ENCODE measurements at places on chromosomes 7 and 10.

DNA sequence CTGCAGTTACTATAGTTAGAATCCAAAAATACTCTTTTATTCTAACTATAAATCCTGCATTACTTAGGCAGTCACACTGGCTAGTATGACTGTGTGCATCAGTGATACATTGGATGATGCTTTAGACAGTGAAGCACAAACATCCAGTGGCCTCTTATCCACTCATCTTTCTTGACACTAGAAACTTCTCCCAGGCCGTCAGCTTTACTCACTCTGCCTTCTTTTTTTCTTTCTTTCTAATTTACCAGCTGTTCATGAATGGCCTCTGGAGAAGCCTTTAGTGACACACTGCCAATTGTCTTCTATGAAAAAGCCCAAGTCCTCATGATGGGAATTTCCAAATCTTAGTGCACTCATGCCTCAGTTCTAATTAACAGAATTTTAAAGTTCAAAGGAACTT, 26.2 kb upstream of the C10orf90 start:
- DNase-seq = no peak

DNA sequence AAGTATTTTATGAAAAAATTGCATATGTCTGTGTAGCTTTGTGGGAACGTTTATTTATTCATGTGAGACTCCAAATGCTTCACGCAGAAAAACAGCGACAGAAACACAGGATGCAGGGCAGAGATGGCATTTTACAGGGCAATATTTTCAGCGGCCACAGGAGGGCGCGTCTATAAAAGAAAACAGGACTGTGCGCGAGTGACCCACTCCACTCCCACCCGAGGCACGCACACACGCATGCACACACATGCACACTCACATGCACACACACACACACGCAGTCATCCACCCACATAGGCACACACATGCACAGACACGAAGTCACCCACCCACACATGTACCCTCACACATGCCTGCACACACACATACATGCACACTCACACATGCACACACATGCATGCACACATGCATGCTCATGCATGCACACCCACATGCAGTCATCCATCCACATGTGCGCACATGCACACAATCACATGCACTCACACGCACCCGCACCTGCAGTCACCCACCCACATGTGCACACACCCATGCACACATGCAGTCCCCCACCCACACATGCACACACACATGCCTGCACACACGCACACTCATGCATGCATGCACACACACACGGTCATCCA, 96.3 kb downstream of the DNAJB6 start:
- peak; percentile 29 for DNase-seq

GRCh38 chr7:78510580-78511188, 712.1 kb downstream of the PHTF2 start:
- DNase-seq = peak; percentile 8

DNA sequence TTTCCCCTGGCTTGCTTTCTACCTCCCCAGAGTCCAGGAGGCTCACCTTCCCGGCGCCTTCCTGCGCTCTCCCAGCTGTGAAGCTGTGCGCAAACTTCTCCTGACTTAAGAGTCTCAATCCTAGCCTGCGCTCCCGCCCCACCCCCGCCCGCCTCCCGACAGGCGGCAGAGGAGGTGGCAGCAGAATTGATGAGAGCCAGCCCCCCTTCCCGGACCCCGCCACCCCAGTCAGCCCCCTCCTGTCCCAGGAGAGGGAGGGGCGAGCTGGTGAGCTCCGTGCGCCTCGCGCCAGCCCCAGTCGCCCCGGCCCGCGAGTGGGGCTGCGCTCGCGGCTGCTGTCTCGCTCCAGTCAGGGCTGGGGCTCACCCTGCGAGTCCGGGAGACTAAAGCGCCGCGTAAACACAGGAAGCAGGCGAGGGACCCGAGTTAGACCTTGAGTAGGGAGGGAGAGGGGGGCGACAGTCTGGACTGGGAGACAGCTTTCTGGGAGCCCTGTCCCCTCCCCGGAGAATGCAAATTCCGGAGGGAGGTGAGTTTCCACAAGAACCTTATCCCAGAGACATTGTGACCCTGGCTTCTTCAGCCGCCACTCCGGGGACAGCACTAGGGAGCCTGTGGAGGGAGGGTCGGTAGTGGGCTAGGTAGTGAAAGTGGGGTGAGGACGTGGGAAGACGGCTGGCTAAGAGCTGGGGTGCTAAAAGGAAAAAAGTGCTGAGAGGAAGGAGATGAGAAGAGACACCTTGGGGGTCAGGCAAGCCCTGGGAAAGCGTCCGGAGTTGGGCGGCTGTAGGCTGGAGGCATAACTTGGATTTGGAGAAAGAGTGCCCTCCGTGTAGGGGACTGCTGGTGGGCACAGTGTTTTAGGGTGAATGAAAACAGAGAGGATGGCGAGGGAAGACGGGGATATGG, at the start of gene CALCR:
Gene CALCR, minus strand, starts transcription at position 79 of the 909 bp plus-strand sequence. CDS start 87,743 bp downstream, outside the sequence.
- DNase-seq = no peak

- DNase-seq = no peak
Measured at GRCh38 chr7:159091480-159092475, 52.9 kb downstream of the VIPR2 start.

DNA sequence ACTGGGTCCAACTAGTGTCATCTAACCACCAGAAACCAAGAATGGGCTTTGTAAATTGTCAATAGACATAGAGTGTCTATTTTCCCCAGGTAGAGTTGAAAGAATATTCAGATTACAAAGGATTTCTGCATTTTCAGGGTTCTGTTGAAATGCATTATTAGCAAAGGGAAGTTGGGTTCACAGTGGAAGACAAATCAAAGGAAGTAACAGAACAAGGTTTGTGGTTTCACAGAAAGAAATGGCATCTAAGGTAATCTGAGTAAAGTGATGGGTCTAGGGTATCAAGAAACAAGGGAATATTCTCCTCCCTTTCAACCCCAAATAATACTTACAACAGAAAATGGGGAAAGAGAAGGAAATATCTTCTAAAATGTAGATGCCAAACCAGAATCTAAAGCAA, 25.8 kb downstream of the CEP41 start:
- DNase-seq = no peak

DNA sequence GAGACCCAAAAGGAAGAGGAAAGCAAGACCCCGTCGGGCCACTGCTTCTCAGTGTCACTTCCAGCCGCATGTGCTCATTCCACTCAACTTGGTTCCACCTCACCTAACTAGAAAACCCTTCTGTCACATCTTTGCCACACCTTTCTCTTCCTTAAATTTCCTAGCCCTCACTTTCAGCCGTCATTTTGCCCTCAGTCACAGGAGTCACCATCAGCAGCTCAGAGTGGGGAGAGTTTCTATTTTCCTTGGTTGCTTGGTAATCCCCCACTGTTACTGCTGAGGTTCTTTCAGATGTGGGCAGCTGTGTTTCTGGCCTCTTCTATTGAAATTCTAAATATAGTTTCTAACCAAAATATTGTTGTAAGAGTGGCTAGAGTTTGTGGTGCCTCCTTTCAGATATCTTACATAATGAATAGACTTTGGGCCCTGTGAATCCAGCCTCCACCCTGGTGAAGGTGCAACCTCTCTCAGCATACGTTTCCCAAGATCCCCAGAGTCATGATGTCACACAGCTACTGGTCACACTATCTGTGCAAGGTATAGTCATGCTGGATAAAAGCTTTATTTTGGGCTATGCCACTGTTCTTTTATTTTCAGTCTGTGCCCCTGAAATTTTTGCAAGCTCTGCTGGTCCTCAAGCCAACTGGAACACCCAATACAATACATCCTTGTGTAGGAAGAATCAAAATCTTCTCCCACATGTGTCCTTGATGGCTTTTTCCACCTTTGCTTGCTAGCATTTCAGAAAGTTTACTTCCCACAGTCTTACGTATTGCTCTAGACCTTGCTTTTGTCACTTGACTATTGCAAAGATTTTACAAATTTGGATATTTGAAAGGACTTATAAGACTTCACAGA, 9.2 kb downstream of the AGBL3 start:
- DNase-seq = no peak

GRCh38 chr10:43125881-43126731, 12.1 kb upstream of the CSGALNACT2 start:
- DNase-seq = no peak

- peak; percentile 60 for DNase-seq
Measured at GRCh38 chr10:71213127-71213621, 804 bp downstream of the UNC5B start.

- no peak for DNase-seq
Measured at GRCh38 chr10:123665491-123666286, 466 bp upstream of the GPR26 start.

DNA sequence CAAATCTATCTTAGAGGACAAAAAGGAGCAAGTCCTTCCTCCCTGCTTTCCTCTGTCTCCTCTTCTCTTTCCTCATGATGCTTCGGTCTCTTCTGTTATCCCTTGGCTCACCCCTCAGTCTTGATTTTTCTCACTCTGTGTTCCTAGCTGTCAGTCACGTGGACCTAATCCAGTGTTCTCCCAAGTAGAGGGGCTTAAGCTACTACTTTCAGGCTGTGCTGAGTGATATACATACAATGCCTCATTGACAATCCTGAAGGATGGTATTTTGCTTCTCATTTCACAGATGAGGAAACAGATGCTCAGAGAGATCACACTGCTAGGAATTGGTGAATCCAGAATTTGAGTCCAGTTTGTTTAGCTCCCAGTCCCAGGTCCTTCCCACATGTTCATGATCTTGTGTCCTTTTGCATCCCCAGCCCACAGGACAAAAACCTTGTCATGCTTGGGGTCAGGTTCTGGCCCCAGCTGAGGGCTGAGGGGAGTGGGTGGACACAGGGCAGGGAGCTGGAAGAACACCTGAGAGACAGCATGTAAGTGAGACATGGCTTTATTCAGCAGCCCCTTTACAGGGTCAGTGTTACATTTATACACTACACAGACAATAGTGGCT, 50.5 kb upstream of the KMT2E start:
- DNase-seq = no peak

- no peak for DNase-seq
Measured at GRCh38 chr7:88437132-88437531, 130.4 kb upstream of the STEAP4 start.

DNA sequence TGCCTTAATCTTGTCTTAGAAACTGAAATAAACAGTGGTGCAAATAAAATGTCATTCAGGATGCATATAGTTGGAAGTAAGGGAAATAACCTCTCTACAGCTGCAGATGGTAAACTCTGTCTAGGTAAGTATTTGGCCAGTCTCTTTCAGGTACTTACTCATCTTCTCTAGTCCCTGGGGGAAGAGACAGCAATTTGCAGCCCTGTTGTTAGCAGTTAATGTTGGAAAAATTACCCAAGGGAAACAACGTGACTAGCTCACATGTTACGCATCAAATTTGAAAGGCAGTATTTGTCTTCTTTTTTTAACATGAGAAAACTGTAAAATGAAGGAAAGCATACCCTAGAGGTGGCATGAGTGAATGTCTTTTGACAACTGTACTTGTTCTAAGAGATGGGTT, 3.2 kb upstream of the HUS1 start:
- peak; percentile 34 for DNase-seq

DNA sequence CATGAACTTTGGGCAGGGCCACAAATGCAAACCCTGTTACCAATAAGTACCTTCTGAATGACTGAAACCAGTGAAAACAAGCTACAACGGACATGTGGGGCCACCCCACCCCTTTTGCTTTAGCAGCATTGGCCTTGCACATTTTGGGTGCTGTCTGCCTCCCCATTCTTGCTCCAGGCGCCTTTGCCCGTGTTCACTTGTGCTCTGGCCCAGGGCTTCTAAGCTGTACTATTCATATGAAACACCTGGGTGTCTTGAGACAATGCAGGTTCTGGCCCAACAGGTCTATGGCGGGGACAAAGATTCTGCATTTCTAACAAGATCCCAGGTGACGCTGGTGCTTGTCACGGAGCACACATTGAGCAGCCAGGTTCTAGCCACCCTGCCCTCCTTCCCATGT, 96.5 kb upstream of the SDK1 start:
- DNase-seq = no peak

- no peak for DNase-seq
Measured at GRCh38 chr7:83824214-83824613, 175.3 kb upstream of the SEMA3E start.

DNA sequence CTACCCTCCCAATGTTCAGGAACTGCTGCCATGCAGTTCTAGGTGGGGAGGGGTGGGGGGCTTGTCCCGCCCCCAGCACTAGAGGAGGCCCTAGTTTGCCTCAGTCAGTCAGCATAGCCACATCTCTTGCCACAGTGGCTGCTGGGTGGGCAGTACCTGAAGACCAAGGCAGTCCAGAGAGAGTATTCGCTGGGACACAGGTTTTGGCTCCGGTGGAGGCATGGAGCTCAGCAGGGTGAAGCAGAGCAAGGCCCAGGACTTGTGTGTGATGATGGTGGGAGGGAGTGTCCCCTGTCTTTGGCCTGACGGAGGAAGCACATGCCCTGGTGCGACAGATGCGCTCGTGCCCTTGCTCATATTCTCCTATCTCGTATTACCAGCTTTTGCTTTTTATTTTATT, 24.7 kb upstream of the ZCCHC24 start:
- no peak for DNase-seq

DNA sequence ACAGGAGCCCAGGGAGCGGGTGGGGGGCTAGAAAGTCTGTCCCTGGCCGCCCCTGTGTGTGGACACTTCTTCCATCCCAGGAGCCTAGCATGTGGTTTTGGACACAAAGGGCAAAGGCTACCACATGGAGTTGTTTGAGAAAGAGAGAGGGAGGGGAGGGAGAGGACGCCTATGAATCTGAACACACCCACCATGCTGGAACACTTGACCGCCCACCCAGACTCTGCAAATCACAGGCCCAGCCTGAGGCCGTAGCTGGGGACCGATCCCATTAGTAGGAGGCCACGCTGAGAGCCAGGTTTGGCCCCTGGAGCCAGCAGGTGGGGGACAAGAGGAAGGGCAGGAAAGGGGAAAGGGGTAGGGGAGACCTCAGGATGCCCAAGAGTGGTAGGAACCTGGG, 39.6 kb downstream of the ADAMTS14 start:
- no peak for DNase-seq

DNA sequence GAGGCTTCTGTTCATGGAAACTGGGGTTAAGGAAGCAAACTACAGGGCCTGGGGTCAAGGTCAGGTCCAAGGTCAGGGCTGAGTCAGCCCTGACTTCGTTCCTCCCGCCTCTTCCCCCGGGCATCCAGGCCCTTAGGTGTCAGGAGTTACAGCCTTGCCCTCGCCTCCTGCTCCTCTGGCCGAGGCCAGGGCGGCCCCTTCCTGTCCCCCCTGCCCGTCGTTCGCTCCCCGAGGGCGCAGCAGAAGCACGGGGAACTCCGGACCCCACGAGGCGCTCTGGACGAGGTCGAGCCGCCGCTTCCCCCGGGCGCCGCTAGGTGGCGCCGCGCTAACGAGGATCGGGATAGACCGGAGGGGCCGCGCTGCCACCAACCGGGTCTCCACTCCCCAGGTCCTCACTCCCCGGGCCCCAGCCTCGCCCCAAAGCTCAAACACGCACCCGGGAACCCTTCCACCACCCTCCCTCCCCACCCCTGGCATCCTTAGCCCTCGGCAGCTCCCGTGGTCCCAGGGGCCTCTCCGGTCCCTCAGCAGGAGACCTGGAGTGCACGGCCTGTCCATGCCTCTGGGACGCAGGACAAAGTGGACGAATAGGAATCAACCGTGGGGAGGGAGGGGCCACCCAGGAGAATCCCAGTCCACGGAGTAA, 59.2 kb upstream of the MYL10 start:
- peak; percentile 43 for DNase-seq

DNA sequence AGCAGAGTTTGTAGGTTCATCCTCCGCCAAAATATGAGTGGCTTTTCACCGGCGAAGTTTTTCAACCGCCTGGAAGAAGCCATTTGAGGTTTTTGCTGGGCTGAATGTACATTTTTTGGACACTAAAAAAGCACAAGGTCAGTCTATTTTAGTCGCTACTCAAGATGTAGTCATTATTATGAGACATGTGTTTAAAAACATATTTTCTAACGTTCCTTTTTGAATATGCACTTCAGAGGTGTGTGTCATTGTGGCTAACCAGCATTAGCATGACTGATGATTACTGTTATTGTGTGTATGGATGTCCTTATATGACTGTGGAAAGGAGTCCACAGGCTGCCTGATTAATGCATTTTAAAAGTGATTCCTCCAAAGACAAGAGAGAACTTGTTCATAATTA, 605.4 kb downstream of the INHBA start:
- DNase-seq = no peak
